A549 treated with DMSO at 1 μM for 4 hours (cell line): ENCODE measurements at places on chromosomes 7 and 10. TPM values are rescaled to one million over a fixed set of nuclear protein-coding genes. Genes with fewer than 3 reads are reported as not detected.

The GNAT3 gene
- total RNA-seq: not detected in 5 replicates

The SAMD9 gene
- total RNA-seq: 4.6 to 10.8 TPM (median 7.5 TPM) in 5 replicates

The PTPRZ1 gene
- total RNA-seq: not detected in 5 replicates

The ADAP1 gene
- total RNA-seq: 3.8 to 5.7 TPM (median 4.1 TPM) in 5 replicates

The NPY4R2 gene
- total RNA-seq: 16.0 to 32.4 TPM (median 27.0 TPM) in 5 replicates

The EPHB6 gene
- 0.26 to 0.83 TPM (median 0.79 TPM) in 5 replicates for total RNA-seq

The CYP3A4 gene
- not detected in 5 replicates for total RNA-seq

The MMP21 gene
- total RNA-seq: 0.03 TPM in 1 of 5 replicates, not detected in the others

The ZMYND11 gene
- total RNA-seq: 34.5 to 47.9 TPM (median 43.3 TPM) in 5 replicates

The OPN1SW gene
- not detected in 5 replicates for total RNA-seq

The DYDC1 gene
- not detected in 5 replicates for total RNA-seq

The STEAP1B gene
- 0.15 to 0.49 TPM (median 0.30 TPM) in 4 of 5 replicates, not detected in the other for total RNA-seq

The STEAP4 gene
- 0.01 TPM in 2 of 5 replicates, not detected in the others for total RNA-seq

The WDFY4 gene
- 0.01 TPM in 1 of 5 replicates, not detected in the others for total RNA-seq

The CACNA2D1 gene
- total RNA-seq: 5.4 to 12.3 TPM (median 11.0 TPM) in 5 replicates

The GBX1 gene
- 0.18 TPM in 1 of 5 replicates, not detected in the others for total RNA-seq

The SPDYE2 gene
- total RNA-seq: 0.05 TPM in 1 of 5 replicates, not detected in the others

The ARMC3 gene
- total RNA-seq: 0.50 to 0.81 TPM (median 0.65 TPM) in 5 replicates

The CHN2 gene
- 0.06 TPM in 1 of 5 replicates, not detected in the others for total RNA-seq

The UNCX gene
- total RNA-seq: 0.07 to 0.08 TPM in 2 of 5 replicates, not detected in the others

The TRIM24 gene
- 7.6 to 8.8 TPM (median 8.1 TPM) in 5 replicates for total RNA-seq

The SPDYE1 gene
- not detected in 5 replicates for total RNA-seq

The AGAP9 gene
- total RNA-seq: 8.2 to 12.1 TPM (median 9.8 TPM) in 5 replicates

The CARD11 gene
- 1.1 to 2.1 TPM (median 1.3 TPM) in 5 replicates for total RNA-seq
